SIG-M5 (cell line): ENCODE measurements at places on chromosomes 3 and 15.

DNA sequence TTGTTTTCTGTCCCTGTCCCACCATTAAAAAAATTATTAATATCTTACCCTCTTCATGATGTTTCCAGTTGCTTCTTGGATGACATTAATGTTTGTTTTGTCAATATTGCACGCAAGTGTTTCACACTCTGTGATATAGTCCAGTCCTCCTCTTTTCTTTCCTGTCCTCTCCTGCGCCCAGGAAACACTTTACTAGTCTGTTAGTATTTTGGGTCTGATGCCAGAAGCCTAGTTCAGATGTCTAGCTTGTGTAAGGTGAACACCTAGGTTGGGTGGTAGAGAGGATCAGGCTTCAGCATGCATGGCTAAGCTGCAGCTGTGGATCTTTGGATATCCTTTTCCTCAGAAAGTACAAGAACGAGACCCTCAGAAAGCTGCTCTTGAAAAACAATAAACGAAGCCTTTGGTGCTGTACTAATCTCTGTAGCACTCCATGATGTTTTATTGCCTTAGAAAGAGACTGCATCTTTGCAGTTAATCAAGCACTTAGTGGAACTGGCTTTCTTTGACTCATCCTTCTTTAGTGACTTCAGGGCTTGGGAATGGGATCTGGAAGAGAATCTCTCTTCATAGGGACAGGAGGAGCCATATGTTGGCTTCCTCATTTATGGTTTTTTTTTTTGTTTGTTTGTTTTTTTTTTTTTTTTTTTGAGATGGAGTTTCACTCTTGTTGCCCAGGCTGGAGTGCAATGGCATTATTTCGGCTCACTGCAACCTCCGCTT, 253.4 kb downstream of the LPP start:
- no peak for DNase-seq

- DNase-seq: no peak
Observed at GRCh38 chr3:46380471-46381221, 9.9 kb downstream of the CCR5 start.

- DNase-seq: peak; percentile 30
Observed at GRCh38 chr15:33226559-33227181, 32.2 kb upstream of the FMN1 start.

GRCh38 chr3:141233457-141234161, 2.0 kb downstream of the PXYLP1 start:
- no peak for DNase-seq

DNA sequence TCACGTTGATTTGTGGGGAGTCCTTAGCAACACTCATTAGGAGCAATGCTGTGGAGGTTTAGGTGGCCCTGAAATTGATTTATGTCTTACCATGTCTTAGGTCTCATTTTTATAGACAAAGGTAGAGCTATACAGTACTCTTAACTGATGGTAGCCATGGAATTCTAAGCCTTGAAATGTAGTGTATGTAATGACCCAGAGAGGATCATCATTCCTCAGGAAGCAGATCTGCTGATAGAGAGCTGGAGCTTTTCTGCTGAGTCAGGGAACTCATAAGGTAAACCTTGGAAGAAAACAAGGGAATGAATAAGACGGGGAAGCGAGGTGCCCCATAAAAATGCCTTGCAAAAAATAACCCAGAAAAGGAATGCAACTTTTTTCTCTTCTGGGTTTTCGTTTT, 34.0 kb upstream of the ZNF639 start:
- DNase-seq: no peak

DNA sequence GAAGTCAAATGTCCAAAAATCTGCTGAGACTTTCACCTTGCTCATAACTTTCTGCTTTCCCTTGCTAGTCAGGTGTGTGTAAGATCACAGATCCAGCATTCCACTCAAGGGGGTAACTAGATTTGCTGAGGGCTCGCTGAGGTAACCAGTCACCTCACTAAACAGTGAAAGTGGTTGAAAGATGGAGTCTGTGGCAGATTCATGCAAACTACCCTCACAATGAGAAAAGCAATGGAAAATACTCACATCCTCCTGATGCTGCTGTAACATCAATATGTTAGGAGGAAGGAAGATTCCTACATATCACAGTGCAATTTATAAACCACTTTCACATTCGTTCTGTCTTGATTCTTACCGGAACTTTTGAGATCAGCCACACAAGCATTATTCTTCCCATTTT, 174.3 kb upstream of the BCL6 start:
- no peak for DNase-seq

- DNase-seq: no peak
Observed at GRCh38 chr3:55571913-55572312, 84.8 kb upstream of the WNT5A start.
